ENCODE measurements at places on chromosomes 1 and 21.

DNA sequence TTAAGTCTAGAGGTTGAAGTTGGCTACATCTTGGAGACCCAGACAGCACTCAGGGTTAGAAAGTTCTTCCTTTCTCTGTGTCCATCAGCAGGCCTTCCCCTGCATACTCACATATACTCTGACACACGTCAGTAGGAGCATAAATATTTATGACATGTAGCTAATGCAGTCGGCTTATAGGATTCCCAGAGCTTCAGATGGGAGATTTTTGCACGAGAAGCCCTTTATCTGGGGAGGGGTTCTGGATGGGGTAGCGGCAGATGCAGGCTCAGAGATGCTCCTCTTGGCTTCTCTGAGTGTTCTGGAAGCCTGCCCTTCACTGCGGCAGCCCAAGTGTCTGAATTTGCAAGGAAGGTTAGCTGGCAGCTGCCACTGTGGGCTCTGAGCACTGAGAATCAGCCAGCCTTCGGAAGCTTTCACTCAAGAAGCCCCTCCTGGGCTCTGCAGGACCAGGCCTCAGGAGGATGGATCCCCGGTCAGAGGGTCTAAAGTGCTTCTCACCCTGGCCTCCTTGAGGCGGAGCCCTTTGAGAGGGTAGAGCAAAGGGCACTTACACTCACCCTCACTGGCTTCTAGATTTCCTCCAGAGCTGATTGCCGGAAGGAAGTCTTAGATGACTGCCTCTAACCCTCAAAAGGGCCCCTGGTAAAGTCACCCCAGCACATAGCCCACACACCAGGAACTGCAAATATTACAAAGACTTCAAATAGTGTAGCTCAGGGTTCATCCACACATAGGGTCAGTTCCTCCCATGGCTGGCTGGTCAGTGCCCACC, 68.1 kb upstream of the NFASC start:
- no peak for DNase-seq

DNA sequence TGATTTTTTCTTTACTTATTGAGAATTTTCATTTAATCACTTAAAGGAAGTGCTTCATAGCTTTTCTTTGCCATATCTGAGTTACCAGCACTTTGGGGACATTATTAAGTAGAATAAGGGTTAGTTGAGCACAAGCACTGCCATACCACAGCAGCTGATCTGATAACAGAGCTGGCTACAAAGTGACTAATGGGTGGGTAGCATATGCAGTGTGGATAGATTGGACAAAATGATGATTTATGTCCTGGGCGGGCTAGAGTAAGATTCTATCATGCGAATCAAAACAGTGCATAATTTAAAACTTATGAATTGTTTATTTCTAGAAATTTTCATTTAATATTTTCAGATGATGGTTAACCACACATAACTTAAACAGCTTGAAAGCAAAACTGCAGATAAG, 102.2 kb upstream of the SNX7 start:
- no peak for DNase-seq

- no peak for DNase-seq
These were observed 50.2 kb upstream of the ROR1 start for GRCh38 chr1:63723602-63724001.

DNA sequence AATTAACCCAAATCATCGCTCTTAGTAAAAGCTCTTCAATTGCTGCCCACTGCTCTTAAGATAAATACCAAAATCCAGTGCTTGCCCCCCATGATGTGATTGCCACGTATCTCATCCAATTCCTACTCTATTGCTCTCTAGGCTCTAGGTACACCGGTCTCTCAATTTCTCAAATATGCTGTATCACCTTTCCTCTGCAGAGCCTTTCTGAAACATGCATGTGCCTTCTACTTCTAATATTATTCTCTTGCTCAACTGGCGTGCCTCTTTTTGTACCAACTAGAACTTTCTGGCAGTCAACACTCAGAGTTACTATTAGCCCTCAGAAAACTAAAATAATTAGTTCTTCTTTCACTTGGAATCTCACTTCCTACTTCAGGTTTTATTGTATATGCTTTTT, 111.7 kb upstream of the LBR start:
- DNase-seq = no peak

DNA sequence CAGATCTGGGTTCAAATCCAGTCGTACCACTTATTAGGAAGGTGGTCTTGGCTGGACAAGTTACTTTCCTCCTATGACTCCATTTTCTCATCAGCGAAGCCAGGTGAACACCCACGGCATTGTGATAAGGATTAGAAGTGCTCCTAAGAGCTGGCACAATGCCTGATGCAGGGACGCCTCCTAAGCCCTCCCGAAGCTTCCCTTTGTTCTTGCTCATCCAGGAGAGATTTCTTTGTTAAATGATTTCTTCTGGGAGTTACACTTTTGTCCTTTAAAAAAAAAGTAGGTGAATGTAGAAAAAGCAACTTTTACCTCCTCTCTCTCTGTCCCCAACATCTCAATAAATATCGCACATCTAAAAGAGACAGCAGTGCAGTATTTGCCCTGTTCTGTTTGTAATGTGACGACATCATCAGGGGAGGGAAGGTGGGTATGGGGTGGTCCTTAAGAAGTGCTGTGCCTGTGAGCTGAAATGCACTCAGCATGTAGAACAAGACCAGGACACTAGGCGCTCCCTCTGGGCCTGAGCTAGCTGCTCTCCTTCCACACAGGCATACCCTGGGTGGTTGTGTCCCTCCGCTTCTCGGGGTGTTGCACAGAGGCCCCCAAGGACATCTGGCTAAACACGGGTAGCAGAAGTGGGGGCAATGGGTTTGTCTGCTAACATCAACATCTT, 43.9 kb downstream of the SUSD4 start:
- no peak for DNase-seq

DNA sequence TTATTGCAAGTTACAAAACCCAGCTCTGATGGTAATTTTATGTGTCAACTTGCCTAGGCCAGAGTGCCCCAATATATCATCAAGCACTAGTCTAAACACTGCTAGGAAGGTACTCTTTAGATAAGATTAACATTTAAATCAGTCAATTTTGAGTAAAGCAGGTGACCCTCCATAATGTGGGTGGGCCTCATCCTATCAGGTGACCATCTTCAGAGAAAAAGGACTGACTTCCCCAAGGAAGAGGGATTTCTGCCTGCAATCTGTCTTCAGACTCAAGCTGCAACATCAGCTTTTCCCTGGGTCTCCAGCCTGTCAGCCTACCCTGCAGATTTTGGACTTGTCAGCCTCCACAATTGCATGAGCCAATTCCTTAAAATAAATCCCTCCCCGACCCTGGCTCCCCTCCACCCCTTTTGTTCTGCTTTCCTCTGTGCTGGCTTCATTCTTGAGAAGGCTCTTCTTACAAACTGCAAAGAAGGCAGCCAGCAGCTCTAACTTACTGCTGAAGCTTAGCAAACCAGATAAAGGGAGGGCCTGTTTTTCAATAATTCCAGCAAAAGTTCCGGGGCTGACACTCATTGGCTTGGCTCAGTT, 56.4 kb upstream of the RUNX3 start:
- no peak for DNase-seq

DNA sequence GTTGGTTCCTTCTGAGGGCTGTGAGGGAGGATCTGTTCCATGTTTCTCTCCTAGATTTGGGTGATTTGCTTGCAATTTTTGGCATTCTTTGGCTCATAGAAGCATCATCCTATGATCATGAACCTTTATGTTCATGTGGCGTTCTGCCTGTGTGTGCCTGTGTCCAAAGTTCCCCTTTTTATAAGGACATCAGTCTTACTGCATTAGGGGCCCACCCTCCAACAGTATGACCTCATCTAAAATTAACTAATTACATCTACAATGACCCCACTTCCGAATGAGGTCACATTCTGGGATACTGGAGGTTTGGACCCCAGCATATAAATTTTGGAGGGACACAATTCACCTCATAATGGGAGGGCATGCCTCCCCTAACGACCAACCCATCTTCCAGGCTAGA, 12.8 kb upstream of the CAMK1G start:
- no peak for DNase-seq

DNA sequence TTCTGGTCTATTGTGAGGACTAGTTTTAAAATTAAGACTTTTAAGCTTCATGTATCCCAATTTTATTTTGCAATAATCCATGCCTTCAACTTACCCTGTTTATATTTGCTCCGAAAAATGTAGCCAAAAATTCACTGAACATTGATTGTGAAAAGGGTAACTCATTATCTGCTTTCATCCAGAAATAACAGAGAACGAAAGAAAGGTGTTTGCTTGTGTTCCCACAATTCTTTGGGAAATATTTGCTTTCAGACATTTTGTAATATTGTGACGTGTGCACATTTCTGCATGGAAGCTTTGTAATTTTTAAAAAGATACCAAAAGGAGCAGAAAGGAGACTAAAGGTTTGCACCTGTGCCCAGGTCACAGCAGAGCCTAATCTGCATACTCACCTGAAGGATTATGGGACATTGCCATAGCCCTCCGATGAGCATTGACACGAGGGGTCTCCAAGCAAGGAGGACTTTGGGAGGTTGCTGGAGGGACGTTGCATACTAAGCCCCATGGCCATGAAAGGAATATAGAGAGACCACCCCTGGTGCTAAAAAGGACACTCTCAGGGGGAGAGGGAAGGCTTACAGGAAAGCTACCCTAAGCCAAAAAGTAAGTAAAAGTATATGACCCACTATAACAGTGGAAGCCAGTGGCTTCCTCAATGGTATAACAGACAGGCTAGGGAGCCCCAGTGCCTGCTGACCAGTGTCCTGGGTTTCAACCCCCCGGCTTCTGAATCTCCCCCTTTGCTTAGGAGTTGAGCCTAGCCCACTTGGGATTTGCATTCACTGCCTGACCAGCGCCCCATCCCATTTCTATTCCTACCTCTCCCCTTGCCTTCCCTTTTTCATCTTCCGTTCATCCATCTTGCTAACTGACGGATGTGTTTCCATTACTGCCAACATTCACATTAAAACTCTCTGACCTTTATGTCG, 148.6 kb upstream of the ZC3H12A start:
- no peak for DNase-seq

All from GM18507 (cell line).